ENCODE measurements at places on chromosomes 1 and 21.

- DNase-seq: no peak
Measured at GRCh38 chr1:156308078-156308477, 9.0 kb upstream of the VHLL start.

DNA sequence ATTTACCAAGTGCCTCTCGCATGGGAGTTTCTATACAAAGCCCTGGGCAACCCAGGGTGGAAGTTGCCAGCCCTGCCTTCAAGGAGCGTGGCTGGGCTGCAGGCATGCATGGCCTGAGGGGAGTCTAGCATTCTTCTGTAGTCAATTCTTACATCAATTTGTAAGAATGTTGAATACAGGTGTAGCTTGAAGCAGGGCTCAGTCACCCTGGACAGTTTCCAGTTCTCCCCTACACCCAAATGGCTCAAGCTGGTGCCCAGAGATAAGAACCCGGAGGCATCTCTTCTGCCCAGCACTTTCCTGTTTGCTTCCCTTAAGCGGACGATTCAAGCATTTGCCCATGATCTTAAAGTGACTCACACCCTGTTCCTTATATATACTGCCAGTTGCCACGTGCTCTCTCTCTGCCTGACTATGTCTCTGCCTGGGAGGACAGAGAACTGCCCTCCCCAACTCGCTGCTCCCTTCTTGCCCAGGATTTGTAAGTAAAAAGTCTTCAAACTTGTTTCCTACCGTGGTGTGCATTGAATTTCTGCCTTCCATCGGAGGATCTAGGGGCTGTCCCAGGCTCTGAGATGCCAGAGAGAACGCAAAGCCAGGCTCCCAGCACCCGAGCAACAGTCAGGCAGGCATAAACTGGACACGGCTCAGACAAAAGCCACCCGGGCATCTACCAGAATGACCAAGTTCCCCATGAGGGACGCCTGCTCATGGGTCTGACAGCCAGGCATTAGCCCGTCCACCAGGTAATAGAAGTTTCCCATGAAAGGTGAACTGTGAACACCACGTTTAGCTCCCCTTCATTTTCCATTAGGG lies 50.9 kb upstream of the AJAP1 start:
- no peak for DNase-seq

DNA sequence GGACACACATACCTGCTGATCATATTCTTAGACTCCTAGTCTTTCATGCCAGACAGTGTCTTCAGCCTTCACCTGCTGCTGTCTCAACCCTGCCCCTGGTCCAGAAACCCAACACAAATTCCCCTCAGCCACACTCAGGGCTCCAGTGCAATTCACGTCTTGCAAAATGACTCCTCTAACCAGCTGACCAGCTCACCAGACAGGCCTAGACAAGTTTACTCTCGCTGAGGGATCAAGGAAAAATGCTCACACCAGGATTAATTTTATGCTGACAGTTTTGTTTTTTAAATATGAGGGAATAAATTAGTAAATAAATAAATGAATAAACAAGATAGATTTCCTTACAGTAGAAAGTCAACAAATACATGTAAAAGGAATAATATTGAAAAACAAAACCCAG lies 28.5 kb downstream of the CCDC185 start:
- no peak for DNase-seq

DNA sequence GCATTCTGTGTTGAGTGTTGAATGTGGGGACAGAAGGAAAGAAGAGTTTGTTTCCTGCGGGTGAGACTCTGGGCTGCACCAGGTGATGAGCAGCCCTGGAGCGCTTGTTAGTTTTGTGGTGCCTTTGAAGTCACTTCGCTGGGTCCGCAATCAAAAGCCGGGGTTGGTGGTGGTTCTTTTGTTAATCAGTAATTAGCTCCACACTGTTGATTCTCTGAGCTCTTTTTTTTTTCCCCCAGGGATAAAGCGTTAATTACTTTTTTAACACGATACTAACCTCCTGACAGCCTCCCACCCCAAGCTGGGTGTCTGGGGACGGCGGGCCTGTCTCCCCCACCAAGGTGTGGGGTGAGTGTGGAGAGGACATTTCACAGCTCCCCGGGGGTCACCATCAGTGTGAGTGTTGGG lies 56.6 kb downstream of the AGPAT3 start:
- no peak for DNase-seq

GRCh38 chr1:29120947-29121485 lies 2.7 kb downstream of the TMEM200B start:
- DNase-seq: peak; percentile 34

GRCh38 chr1:64135462-64136223 lies 67.8 kb upstream of the UBE2U start:
- DNase-seq: no peak

DNA sequence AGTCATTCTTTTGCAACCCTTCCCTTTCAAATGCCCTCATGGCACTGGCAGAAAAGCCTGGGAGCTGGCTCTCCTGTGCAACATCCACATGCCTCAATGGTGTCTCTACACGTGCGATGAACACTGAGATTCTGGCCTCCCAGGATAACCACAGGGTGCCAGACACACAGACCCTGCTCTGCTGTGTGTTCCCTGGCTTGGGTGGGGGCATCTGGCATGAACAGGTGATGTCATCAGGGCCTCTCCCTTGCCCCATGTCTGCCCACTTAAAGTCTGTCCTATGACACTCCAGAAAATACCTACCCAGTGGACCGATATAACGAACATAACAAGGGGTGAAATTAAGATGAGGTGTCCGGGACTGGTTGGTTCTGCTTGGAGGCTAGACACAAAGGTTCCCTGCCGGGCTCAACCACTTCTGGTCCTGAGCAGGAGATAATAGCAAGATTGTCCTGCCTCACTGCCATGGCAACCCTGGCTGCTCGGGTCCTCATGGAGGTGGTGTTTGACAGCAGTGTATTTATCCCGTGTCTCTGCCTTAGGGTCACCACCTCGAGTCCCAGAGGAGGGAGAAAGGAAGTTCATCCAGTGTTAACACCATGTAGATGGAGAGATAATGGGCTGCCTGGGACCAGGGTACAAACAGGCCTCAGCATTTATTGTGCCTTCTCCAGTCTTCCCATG lies 19.3 kb downstream of the INSRR start:
- DNase-seq: no peak

DNA sequence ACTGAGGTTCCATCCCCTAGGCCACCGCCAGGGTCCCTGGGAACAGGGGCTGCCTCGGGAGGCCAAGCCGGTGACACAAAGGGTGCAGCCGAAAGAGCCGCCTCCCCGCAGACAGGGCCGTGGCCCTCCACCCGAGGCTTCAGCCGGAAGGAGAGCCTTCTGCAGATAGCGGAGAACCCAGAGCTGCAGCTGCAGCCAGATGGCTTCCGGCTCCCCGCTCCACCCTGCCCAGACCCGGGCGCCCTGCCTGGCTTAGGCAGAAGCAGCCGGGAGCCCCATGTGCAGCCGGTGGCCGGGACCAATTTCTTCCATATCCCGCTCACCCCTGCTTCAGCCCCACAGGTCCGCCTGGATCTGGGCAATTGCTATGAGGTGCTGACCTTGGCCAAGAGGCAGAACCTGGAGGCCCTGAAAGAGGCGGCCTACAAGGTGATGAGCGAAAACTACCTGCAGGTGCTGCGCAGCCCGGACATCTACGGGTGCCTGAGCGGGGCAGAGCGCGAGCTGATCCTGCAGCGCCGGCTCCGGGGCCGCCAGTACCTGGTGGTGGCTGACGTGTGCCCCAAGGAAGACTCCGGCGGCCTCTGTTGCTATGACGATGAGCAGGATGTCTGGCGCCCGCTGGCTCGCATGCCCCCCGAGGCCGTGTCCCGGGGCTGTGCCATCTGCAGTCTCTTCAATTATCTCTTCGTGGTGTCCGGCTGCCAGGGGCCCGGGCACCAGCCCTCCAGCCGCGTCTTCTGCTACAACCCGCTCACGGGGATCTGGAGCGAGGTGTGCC lies 1.4 kb downstream of the KLHDC7A start:
- peak; percentile 78 for DNase-seq

DNA sequence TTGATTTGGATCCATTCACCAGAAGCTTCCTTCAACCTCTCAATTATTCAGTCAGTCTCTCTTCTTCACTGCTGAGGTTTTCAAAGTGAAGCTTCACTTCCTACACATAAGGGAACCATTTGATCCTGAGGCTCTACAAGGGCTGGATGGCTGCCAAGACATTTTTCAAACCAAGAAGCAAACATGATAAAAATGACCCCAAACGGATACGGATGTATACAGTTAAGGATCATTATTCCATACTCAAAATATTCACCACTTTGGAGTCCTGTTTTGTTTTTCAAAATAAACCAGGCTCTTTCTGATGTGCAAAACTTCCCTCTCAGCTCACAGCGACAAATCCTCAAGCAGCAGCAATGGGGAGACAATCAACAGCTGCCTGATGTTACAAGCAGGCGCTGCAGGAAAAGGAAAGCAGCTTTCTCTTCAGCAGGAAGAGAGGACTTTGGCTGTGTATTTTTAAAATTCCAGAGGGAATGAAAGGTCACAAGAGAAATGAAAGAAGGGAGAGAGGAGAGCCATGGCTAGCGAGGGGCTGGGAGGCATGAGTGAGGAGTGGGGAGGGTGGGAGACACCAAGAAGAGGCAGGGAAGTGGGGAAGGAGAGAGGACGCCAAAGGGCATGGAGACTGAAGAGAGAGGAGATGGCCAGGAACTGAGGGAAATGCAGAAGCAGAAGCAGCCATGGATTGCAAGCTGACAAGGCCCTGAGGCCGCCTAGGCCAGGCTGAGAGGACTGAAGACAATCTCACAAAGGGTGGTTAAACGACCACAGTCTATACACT lies 145.4 kb downstream of the SLC45A1 start:
- DNase-seq: no peak

- DNase-seq: no peak
Measured at GRCh38 chr1:925561-926421, 2.1 kb downstream of the SAMD11 start.

DNA sequence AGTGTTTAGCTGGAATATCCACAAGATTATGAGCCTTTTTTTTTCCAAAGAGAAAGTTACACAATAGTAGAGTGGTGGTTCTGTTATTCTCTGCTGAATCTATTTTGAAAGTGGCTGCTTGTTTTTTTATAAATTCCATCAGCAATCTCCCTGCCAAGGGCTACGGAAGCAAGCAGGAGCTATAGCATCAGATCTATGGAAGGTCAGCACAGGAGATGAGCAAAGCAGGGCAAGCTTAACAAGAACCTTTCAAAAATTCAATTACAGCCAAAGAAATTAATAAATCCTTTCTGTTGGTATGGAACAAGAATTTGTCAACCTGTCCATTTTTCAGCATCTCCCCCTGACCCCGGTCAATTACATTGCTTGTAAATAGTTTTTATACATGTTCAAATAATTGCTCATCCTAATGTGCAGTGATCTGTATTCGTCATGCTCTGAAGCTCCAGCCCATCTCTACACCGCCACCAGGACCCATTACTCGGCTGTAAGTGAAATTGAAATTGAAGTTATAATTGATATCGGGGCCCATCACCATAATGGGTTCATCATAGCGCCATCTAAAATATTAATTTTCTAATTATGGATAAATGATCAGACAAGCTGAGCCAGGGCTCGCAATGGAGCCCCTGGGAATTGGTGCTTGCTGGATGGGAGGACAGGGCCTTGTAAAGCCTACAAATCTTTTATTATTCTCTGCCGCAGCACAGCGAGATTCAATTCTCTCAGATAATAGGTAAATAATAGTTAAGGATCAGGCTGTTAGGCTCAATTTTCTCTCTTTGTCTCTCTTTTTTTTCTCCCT lies 215.1 kb downstream of the ATG4C start:
- DNase-seq: no peak

- no peak for DNase-seq
Measured at GRCh38 chr1:38778521-38778920, 81.1 kb downstream of the RRAGC start.

GRCh38 chr21:39863111-39863510 lies 4.1 kb upstream of the PCP4 start:
- peak; percentile 24 for DNase-seq

DNA sequence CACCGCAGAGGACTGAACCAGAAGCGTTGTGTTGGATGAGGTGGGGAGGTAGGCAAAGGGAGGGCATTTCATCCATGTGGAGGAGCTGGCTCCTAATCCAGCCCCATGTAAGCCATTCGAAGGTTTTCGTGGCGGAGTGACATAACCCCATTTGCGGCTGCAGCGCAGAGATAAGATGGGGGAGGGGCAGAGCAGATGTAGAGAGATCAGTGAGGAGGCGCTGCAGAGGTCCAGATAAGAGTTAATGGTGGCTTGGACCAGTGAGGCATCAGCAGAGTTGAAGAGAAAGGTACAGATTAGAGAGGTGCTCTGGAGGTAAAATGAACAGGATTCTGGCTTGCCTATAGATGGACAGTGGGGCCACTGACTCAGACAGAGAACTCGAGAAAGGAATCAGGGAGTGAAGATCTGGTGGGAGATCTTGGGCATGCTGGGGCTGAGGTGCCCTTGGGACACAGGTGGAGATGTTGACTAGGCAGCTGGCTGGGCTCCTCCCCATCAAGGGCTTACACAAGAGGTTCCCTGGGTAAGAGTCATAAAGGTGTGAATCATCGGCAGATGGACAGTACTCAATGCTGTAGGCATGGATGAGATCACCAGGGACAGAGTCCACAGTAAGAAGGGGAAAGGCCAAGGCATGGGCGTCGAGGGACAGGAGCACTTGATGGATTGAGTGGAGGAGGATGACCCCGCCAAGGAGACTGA lies 7.8 kb upstream of the PTPRF start:
- no peak for DNase-seq

- no peak for DNase-seq
Measured at GRCh38 chr1:193516755-193517388, 330.5 kb upstream of the B3GALT2 start.

DNA sequence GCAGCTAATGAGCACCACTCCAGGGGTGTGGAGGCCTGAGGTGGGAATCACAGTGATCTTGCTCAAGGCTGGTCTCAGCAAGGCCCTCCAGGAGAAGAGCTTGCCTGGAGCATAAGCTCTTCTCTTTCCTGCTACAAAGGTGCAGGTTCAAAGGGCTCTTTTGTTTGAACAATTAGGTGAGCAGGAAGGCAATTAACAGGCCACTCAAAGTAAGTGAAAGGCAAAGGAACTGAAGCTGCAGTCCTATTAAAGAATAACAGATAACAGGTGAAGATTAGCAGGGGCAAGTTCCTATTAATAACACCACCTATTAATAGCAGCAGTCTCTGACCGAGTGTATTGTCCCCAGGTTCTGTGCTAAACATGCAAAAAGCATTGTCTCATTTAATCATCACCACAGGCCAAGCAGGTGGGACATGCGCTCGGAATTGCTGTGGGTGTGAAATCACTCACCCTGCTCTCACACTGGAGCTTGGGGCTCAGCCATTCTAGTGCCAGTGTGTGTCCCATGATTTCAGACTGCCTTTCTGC lies 113.8 kb downstream of the RHOU start:
- no peak for DNase-seq
